Stomach (tissue), 19 donors: ENCODE measurements at places on chromosomes 1 and 21.

- no peak overlapping the region for H3K4me3 ChIP-seq
- no peaks in the 10 kb centered on the region for H3K36me3 ChIP-seq
- H3K27ac ChIP-seq, result peak overlapping the region; percentile 52
- no peaks in the 10 kb centered on the region for H3K4me1 ChIP-seq
- peak; percentile 38 for DNase-seq
- H3K27me3 ChIP-seq, result no peaks in the 10 kb centered on the region
Measured at GRCh38 chr21:31173881-31174555, 135.7 kb upstream of the KRTAP19-8 start.

- H3K4me1 ChIP-seq, result no peaks in the 10 kb centered on the region
- H3K36me3 ChIP-seq, result peaks cover 81% of the 10 kb centered on the region
- DNase-seq, result no peak
- H3K27ac ChIP-seq, result no peak overlapping the region
- H3K27me3 ChIP-seq, result no peaks in the 10 kb centered on the region
Measured at GRCh38 chr1:235712812-235713211, 63.2 kb upstream of the GNG4 start.

DNA sequence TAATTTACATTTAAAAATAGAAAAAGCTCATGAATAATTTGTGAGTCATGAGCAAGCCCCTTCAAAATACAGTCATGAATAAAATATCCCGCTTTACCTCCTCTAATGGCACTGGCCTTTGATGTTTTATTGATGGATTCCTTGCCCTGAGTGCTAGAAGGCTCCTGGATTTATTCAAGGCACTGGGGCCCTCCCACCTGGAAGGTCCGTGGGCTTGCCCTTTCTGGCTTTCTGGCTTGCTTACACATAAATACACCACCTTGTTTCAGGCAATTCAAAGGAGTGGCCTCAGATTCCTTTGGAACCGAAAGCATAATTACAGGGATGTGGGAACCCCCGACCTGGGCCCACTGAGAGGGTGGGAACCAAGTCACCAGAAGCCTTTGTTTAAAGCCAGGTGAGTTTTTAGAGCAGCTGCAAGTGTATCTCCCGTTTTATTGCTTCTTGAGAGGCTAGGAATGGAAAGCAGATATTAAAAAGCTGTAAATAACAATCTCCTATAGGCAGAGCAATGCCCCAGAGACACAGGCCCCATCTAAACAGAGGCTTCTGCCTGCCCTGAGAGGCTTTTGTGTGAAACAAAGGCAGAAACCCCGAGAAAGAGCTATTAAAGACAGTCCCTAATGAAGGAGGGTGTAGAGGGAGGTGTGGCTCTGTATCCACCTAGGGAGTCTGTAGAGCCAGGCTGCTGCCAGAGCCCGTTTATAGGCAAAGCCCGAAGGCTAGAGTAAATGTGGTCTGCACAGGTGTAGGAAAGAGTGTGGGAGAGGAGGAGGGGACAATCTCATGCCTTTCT lies 126.4 kb downstream of the FAM78B start:
- no peak for DNase-seq
- H3K36me3 ChIP-seq, result no peaks in the 10 kb centered on the region
- no peak overlapping the region for H3K27ac ChIP-seq
- H3K27me3 ChIP-seq, result no peaks in the 10 kb centered on the region
- no peaks in the 10 kb centered on the region for H3K4me1 ChIP-seq

DNA sequence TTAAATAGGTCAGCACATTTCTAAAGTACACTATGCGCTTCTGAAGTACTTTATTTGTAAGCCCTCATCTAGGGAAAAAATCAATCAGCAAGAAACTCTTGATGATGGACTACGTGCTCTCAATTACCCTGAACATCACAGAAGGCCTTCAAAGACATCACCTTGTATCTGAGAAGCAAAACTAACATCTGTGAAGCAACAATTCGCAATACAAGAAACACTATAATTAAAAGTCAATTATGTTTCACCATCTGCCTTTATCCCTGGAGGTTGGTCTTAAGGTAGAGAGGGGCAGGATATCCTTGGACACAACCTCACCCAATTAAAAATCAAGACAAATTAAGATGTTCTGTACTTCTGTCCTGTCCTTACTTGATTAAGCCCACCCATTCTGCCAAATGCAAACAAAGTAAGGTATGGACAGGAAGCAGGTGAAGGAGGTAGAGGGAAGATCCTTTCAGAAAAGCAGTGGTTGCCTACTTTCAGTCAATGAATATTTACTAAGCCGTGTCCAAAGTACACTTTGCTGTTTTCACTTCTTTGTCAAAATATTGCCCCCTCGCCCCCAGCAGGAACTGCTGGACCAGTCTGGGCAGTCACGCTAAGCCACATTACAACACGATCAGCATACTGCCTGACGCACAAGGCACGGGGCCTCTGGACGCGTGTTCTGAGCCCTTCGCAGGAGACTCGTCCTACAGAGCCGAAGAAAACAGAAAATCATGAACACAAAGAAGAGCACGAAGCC lies 887 bp downstream of the SLC19A2 start:
- no peaks in the 10 kb centered on the region for H3K36me3 ChIP-seq
- DNase-seq, result peak; percentile 87
- peak overlapping the region; percentile 63 for H3K4me3 ChIP-seq
- peaks cover 14% of the 10 kb centered on the region for H3K4me1 ChIP-seq

GRCh38 chr1:50976111-50976889 lies 6.3 kb downstream of the CDKN2C start:
- peaks cover 31% of the 10 kb centered on the region for H3K27me3 ChIP-seq
- no peak for DNase-seq
- peak overlapping the region; percentile 85 for H3K4me3 ChIP-seq

GRCh38 chr1:200028586-200029034 lies 1.1 kb downstream of the NR5A2 start:
- H3K27ac ChIP-seq, result peak overlapping the region; percentile 56
- peaks cover 8% of the 10 kb centered on the region for H3K27me3 ChIP-seq
- DNase-seq, result no peak
- peaks cover 14% of the 10 kb centered on the region for H3K4me1 ChIP-seq
- H3K4me3 ChIP-seq, result peak overlapping the region; percentile 44
- H3K36me3 ChIP-seq, result no peaks in the 10 kb centered on the region

- no peak for DNase-seq
- H3K4me3 ChIP-seq, result no peak overlapping the region
- H3K27ac ChIP-seq, result no peak overlapping the region
Measured at GRCh38 chr1:175630076-175630475, 113.3 kb downstream of the TNR start.

DNA sequence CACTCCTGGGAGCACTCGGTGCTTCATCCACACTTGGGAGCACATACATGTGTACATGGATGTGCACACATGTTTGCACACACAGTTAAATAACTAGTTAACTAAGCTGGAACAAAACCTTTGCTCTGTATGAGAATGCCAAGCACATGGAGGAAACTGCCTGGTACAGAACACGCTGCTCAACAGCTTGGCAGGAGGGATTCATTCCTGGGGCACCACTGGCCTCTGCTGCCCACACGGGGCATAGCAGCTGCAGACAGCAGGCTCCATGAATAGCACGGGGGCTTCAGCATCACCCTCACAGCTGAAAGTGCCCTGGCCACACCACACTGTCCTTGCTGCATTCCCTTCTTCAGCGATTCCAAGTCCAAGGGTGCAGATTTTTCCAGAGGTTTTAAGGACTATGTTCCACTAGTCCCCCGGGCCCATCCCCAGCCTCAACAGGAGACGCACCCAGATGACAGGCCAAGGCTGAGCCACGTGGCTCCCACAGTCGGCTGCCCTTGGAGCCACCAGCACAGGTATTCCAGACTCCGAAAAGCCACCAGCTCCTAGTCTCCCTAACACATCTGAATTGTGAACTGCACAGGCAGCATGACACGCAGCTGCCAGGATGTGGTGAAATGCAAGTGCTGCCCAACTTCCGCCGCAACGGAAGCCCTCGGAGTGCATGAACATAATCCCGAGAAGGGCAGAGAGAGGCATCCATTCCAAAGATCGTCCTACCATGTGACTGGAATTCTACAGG lies 16.9 kb downstream of the NPHP4 start:
- H3K4me1 ChIP-seq, result peaks cover 12% of the 10 kb centered on the region
- H3K27ac ChIP-seq, result no peak overlapping the region
- DNase-seq, result peak; percentile 63
- H3K27me3 ChIP-seq, result no peaks in the 10 kb centered on the region

- H3K4me1 ChIP-seq, result peaks cover 24% of the 10 kb centered on the region
- no peaks in the 10 kb centered on the region for H3K27me3 ChIP-seq
- no peak overlapping the region for H3K27ac ChIP-seq
- H3K4me3 ChIP-seq, result no peak overlapping the region
- DNase-seq, result no peak
Measured at GRCh38 chr1:109272831-109273547, 10.0 kb downstream of the PSRC1 start.

- H3K27ac ChIP-seq, result no peak overlapping the region
- H3K4me3 ChIP-seq, result no peak overlapping the region
- no peaks in the 10 kb centered on the region for H3K27me3 ChIP-seq
- no peak for DNase-seq
- H3K36me3 ChIP-seq, result peaks cover 63% of the 10 kb centered on the region
- H3K4me1 ChIP-seq, result no peaks in the 10 kb centered on the region
Measured at GRCh38 chr21:44316277-44316900, 16.5 kb downstream of the PFKL start.

- H3K36me3 ChIP-seq, result peaks cover 2% of the 10 kb centered on the region
- H3K4me3 ChIP-seq, result no peak overlapping the region
- DNase-seq, result no peak
- peaks cover 28% of the 10 kb centered on the region for H3K4me1 ChIP-seq
- no peaks in the 10 kb centered on the region for H3K27me3 ChIP-seq
- H3K27ac ChIP-seq, result peak overlapping the region; percentile 91
Measured at GRCh38 chr1:150164779-150165178, 15.1 kb downstream of the PLEKHO1 start.

- no peaks in the 10 kb centered on the region for H3K36me3 ChIP-seq
- H3K27me3 ChIP-seq, result no peaks in the 10 kb centered on the region
- H3K4me3 ChIP-seq, result no peak overlapping the region
Measured at GRCh38 chr1:54325703-54326461, 80.3 kb downstream of the SSBP3 start.

- no peaks in the 10 kb centered on the region for H3K4me1 ChIP-seq
- H3K27me3 ChIP-seq, result no peaks in the 10 kb centered on the region
- no peak for DNase-seq
- H3K4me3 ChIP-seq, result no peak overlapping the region
- no peaks in the 10 kb centered on the region for H3K36me3 ChIP-seq
Measured at GRCh38 chr21:34775793-34776192, 107.0 kb downstream of the CLIC6 start.

- H3K27me3 ChIP-seq, result no peaks in the 10 kb centered on the region
- H3K4me1 ChIP-seq, result no peaks in the 10 kb centered on the region
- DNase-seq, result peak; percentile 89
- peaks cover 5% of the 10 kb centered on the region for H3K36me3 ChIP-seq
- H3K27ac ChIP-seq, result no peak overlapping the region
Measured at GRCh38 chr1:15046487-15047165, 106.9 kb upstream of the TMEM51 start.

DNA sequence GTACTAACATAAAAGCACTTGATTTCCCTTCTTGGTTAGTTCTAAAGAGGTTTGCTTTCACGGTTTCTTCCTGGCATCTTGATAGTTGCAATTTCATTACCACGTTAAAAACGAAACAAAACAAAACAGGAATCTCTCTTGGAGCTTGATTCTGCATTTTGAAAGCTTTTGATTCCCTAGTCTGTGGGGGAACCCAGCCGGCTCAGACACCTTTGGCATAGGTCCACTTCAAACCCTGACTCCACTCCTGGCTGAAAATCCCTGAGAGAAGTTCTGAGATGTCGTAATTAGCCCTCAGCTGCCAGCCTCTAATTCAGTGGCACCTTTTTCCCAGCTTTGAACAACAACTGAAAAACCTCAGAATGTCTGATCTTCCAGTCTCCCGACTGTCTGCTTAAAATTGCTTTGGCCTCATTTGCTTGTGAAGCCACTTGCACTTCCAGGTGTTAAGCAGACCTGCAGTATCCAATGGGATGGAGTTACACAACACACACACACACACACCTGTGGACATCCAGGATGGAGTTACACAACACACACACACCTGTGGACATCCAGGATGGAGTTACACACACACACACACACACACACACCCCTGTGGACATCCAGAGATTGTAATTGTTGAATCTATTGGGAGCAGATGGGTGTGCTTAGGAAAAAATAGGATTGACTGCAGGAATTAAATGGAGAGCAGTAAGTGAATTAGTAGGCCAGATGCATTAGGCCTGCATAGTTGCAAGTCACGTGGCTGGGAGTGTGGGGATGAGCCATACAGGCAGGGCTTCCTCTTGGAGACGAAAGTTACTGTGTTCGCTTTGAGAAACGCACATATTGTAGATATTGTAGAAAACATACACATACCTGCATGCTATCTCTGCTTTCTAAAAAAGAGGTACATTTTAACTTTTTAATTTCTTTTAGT lies 285.6 kb upstream of the FMN2 start:
- no peaks in the 10 kb centered on the region for H3K27me3 ChIP-seq
- H3K4me3 ChIP-seq, result no peak overlapping the region
- peak; percentile 37 for DNase-seq

DNA sequence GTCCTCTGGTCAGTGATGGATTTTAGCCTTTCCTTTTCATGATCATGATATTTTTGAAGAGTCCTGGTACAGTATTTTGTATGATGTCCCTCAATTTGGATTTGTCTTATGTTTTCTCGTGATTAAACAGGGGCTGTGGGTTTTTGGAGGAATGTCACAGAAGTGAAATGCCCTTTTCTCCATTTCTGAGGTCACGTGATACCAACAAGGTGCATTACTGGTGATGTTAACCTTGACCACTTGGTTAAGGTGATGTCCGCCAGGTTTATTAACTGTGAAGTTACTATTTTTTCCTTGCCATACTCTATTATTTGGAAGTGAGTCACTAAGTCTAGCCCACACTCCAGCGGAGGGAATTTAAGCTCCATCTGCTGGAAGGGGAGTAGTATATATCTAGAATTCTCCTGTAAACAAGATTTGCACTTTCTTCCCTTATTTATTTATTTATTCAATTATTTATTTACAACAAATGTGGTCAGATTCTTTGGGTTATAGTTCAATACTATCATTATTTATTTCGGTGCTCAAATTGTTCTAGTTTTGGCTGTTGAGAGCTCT lies 123.4 kb downstream of the HIVEP3 start:
- no peaks in the 10 kb centered on the region for H3K4me1 ChIP-seq
- no peaks in the 10 kb centered on the region for H3K36me3 ChIP-seq
- no peak for DNase-seq
- no peak overlapping the region for H3K27ac ChIP-seq
- no peak overlapping the region for H3K4me3 ChIP-seq

- peaks cover 87% of the 10 kb centered on the region for H3K4me1 ChIP-seq
- no peak overlapping the region for H3K4me3 ChIP-seq
- no peaks in the 10 kb centered on the region for H3K27me3 ChIP-seq
- H3K36me3 ChIP-seq, result peaks cover 18% of the 10 kb centered on the region
- DNase-seq, result no peak
Measured at GRCh38 chr1:31585736-31586365, 9.5 kb downstream of the TINAGL1 start.

GRCh38 chr1:99461499-99461898 lies 184.4 kb upstream of the PALMD start:
- H3K4me1 ChIP-seq, result no peaks in the 10 kb centered on the region
- H3K27me3 ChIP-seq, result no peaks in the 10 kb centered on the region
- no peak overlapping the region for H3K4me3 ChIP-seq
- no peaks in the 10 kb centered on the region for H3K36me3 ChIP-seq
- no peak for DNase-seq
